ENCODE measurements at places on chromosomes 7 and 10.
A peak's percentile ranks its signal among the peaks of the same experiment; 100 is the strongest.

GRCh38 chr7:150365194-150365593, 3.4 kb upstream of the REPIN1 start:
- no peak for DNase-seq

- DNase-seq: no peak
Observed at GRCh38 chr10:126544565-126544964, 125.9 kb downstream of the C10orf90 start.

- DNase-seq: no peak
Observed at GRCh38 chr10:100489396-100489795, 26.6 kb downstream of the WNT8B start.

DNA sequence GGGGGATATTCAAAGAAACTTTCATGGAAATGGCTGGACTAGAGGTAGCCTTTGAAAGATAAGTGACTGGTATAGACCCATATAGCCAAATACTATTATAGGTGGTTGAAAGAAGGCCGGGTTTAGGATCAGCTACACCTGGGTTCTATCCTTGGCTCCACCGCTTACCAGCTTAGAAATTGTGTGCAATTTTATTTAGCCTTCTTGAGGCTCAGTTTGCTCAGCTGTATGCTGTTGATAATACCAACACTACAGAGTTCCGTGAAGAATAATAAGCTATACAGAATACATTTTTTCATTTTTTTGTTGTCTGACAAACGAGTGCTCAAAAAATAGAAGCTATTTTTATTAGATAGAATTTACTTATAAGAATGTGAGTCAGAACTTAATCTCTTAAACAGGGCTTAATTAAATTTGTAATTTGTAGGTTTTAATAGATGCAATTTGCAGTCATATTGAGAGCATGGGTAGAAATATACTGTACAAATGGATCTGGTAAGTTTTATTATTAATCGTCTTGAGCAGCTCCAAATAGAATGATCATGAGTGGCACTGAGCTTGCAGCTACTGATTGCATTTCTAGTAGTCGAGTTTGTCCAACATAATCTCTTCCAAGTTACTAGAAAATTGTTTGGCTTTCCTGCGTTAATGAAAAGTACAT, 164.3 kb upstream of the PHYHIPL start:
- no peak for DNase-seq

GRCh38 chr10:118412132-118412760, 70.1 kb upstream of the FAM204A start:
- no peak for DNase-seq

DNA sequence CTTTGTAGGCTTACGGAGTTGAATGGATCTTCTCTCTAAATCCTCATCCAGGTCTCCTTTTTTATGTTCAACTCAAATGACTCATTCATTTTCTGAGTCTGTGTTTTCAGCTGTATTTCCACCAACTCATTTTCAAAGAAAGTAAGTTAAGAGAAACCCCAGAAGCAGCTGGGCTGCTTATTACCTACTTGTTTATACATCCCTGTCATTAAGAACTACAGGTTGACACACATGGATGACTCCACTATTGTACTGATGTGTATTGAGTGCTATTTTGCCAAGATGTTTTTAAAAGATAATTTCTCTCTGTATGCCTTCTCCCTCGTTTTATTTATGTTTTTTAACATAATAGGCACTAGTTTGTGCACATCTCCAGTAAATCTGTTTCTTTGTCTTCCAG, 41.9 kb downstream of the DGKI start:
- DNase-seq: no peak

- DNase-seq: peak; percentile 25
Observed at GRCh38 chr7:128021366-128021765, 9.9 kb downstream of the LRRC4 start.

DNA sequence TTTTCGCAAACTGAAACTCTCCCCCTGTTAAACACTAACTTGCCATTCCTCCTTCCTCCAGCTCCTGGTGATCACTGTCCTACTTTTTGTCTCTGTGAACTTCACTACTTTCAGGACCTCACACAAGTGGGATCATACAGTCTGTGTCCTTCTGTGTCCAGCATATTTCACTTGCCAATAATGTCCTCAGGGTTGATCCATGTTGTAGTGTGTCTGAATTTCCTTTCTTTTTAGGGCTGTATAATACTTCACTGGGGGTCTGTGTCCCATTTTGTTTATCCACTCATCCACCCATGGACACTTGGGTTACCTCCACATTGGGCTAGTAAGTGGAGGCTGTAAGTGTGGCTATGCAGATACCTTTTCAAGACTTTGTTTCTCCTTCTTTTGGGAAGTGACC, 42.7 kb upstream of the GJD4 start:
- no peak for DNase-seq

GRCh38 chr10:33871061-33871956, 536.8 kb upstream of the NRP1 start:
- DNase-seq: no peak

DNA sequence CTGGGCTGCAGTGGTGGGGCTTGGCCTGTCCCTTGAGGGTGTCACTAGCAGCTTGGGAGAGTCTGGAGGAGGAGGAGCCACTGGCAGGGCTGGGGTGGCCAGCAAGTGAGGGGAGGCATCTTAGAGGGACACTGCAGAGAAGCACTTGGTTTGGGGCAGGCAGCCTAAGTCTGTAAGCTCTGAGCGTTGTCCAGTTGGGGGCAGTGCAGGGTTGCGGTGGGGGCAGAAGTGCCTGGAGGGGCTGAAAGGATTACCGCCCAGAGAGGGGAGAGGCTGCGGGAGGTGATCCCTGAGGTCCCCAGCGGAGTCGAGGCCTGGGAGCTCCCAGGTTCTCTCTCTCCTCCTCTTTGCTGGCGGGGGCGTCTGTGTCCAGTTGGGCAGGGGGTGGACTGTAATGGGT, 7.4 kb downstream of the ADCYAP1R1 start:
- DNase-seq: no peak

- no peak for DNase-seq
Observed at GRCh38 chr10:8504499-8504898, 450.0 kb downstream of the GATA3 start.

DNA sequence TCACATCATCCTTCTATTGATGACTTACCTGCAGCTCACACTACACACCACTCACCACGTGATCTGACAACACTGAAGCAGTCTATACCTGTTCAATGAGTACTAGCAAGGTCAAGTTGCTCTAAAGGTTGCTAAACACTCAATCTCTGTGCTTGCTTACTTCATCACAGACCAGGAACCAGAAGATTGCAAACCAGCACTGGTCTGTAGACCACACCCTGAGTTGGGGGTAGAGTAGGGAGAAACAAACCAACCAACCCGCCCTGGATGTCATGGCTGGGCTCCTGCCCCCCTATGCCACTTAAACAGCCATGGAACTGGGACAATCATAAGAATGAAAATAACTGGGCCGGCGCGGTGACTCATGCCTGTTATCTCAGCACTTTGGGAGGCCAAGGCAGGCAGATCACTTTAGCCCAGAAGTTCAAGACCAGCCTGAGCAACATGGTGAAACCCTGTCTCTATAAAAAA, 19.6 kb downstream of the DLG5 start:
- DNase-seq: no peak

- no peak for DNase-seq
Observed at GRCh38 chr10:110492069-110492822, 5.5 kb upstream of the DUSP5 start.

- no peak for DNase-seq
Observed at GRCh38 chr10:109126016-109126415, 797.3 kb downstream of the XPNPEP1 start.

DNA sequence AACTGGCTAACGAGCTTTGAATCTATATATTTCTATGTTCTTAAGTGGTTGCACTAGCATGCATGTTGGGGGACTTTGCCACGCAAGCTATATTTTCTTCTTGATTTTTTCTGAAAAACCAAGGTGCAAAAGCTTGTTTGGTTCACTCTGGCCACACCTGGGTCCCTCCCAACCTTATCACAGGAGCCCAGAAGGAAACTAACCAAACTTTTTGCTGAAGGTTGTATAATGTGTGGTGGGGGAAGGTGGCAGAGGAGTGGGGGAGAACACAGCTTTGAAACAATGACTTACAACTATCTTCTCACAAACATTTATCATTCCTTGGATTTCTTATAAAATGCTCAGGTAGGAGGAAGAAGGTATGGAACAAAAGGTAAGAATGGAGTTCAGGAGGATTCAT, 75.3 kb downstream of the TMEM168 start:
- no peak for DNase-seq

DNA sequence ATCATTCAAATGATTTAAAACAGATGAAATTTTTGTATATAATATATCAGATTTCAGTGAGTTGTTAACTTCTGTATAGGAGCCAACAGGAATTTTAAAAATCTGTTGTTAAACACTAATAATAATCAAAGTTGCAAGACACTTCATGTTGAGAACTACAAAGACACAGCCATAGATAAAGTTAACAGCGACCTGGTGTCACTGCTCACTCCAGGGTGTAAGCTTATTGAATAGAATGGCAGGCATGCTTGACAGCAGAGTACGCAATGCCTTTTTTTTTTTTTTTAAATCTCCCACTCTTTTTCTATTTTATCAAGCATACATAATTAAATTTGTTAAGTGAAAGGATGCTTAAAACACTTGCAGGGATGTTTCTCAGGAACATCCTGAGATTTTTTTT, 32.0 kb downstream of the PCDH15 start:
- DNase-seq: no peak

DNA sequence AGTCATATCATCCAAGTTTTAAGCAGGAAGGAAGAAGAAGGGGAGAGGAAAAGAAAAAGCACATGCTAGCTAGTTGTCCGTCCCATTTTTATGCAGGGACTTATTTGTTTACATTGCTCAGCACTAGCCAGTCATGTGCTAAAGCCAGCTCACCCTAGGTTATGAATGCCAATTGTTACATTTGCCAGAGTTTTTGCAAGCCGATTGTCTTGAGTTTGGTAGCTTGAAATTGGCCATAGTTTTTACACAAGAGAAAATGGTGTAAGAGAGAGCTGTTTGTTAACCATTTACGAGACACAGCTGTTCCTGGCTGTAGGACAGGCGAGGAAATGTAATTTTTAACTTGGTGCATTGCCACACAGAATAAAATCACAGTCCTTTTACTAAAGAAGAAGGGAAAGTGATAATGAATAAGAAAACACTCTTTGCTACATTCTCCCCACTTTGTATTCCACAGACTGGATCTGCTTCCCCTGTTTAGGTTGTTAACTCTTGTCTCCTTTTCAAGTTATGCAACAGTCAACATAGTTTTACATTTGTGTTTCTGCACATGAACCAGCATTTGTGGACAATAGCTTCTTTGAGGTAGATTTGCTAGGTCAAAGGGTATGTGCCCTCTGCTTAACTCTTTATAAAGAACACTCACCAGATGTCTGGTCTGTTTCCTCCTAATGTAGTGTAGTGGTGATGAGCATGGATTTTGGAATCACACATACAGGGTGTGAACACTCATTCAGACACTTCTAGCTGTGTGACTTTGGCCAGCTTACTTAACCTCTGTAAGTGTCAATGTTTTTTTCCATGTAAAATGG, 357.2 kb downstream of the LRMDA start:
- DNase-seq: no peak

DNA sequence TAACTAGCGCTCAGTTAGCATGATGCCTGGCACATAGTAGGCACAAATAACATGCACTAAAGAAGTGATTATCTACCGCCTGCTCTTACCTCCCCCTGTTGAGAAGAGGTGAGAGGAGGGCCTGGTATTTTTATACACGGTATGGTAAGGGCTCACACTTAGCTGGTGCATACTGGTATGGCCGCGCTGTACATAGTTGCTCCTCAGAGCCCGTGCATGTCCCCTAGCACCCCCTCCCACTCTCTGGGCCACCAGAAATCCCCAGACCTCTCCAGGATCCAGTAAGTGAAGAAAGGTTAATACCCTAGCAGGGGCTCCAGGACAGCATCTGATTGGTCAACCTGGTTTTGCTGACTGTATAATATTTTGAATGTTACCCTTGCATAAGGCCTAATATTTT, 121.4 kb downstream of the RAB11FIP2 start:
- no peak for DNase-seq

DNA sequence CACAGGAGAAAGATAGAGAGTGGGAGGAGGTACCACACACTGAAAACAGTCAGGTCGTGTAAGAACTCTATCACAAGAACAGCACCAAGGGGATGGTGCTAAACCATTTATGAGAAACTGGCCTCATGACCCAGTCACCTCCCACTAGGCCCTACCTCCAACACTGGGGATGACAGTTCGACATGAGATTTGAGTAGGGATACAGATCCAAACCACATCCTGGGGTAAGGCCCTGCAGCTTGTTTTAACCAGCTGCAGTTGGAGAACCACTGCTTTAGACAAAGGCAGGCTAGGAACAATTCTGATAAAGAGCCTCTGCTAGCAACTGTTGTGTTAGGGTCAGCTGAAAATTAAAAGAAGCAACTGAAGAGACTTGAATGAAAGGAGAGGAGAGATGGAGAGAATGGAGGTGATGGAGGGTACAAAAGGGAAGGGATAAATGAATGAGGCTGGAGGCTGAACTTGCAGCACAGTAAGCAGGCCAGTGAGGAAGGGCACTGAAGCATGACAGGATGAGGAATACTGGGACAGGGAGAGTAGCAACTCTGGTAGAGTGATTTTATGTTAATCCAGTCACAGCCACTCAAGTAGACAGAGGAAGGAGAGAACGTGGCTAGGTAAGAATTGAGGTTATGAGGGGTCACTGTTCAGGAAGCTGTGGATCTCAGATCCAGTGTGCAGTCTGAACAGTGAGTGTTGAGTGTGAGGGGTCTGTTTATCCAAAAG, 23.6 kb downstream of the MEST start:
- DNase-seq: no peak

GRCh38 chr7:44964384-44964830, 14.4 kb downstream of the MYO1G start:
- peak; percentile 19 for DNase-seq

GRCh38 chr7:75950111-75950681, 35.2 kb downstream of the POR start:
- DNase-seq: no peak

DNA sequence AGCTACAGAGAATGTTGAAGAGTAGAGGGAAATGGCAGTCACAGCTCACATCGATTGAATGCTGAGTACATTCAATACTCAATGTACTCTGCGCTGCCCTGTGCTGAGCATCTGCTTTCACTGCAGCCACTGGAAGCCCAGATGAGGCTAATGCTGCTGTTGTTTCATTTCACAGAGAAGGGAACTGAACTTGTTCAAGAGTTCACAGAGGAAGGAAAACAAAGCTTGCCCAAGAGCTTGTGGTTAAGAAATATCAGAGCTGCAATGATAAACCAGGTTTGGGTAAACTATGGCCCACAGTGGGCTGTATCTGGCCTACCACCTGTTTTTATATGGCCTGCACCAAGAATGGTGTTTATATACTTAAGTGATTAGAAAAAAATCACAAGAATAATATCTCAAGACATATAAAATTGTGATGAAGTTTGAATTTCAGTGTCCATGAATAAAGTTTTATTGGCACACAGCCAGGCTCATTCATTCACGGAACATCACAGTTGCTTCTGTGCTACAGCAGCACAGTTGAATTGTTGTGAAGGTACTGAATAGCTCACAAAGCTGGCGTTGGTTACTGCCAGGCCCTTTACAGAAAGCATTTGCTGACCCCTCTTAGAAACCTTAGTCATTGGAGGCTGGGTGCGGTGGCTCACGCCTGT, 64.1 kb downstream of the CFAP58 start:
- DNase-seq: no peak
